CD4-positive, alpha-beta T cell treated with Interleukin-17A for 4 hours (primary cell): ENCODE measurements at places on chromosomes 13 and 19.
A peak's percentile ranks its signal among the peaks of the same experiment; 100 is the strongest.

GRCh38 chr13:107822006-107822405 is 393.3 kb downstream of the LIG4 start:
- DNase-seq, result no peak

GRCh38 chr19:52140032-52140710 is 433 bp upstream of the ZNF616 start:
- DNase-seq, result no peak

DNA sequence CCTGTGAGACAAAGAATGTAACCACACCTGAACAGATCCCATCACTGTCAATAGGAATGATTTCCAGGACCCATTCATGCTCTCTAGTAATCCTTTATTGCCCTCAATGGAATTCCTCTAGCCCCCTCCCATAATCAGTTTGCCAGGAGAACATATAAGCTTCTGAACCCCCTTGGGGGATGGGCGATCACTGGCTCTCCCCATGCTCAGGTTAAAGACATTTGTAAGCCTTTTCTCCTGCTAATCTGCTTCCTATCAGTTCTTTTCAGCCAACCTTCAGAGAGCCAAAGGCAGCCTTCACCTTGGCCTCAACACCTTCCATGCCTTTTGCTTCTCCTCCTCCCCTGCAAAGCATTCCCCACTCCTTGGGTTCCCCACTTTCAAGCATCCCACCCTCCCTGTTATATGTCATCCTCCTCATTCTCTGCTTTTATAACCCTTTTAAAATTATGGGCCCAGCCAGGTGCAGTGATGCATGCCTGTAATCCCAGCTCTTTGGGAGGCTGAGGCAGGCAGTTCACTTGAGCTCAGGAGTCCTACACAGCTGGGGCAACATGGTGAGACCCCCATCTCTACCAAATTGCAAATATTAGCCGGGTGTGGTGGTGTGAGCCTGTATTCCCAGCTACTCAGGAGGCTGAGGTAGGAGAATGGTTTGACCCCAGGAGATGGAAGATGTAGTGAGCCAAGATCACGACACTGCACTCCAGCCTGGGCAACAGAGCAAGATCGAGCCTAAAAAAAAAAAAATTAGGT is 12.4 kb downstream of the DPRX start:
- DNase-seq, result no peak

DNA sequence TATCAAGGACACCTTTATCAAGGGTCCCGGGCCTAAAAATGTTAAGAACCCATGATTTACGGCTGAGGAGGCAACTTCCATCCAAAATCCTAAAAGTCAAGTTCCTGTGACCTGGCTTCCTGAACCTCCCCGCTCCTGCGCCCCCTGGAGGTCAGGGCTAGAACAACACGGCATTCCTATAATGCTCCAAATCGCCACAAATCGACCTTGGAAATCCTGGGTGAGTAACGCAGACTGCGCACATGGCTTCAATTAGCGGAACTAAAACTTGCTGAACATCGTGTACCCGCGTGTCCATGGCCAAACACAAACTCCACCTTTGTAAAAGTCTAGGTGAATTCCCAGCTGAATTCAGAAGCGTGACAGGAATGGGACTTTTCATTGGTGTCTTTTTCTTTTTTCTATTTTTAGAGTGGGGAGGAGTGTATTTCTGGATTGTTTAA is 4.3 kb upstream of the C5AR1 start:
- peak; percentile 74 for DNase-seq

- no peak for DNase-seq
These were observed 100.3 kb downstream of the ITGBL1 start for GRCh38 chr13:101552786-101553185.

GRCh38 chr19:42274065-42274682 is 5.1 kb downstream of the CIC start:
- no peak for DNase-seq

DNA sequence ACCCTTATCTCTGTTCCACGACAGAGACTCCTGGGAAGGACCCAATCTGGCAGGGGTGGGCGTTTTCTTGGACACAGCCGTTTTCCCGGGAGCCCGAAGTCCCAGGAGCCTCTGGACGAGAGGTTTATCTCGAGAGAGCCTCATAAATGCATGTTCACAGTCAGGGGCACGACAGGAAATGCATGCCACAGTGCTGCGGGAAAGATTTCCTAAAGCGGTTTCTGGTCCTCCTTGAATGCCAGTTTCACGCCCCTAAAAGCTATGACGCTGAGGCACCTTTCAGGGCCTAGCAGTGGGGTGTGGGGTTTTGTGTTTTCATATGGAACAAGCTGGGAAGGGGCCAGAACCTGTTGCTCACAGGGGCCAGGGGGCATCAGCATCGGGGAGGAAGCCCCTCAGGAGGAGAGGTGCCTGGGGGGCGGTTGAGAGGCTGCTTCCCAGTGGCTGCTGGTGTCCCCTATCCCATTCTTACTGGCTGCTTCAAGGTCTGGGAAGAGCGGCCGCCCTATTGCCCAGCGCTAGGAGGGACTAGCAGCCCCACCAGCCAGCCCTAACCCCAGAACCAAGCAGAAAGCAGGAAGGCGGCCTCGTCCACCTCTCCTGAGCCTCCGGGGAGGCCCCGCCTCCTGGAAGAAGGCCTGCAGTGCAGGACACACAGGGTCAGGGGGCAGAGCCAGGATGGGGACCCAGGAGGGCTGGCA is 157.0 kb downstream of the KDM4B start:
- no peak for DNase-seq
